ENCODE measurements at places on chromosomes 3 and 15.

DNA sequence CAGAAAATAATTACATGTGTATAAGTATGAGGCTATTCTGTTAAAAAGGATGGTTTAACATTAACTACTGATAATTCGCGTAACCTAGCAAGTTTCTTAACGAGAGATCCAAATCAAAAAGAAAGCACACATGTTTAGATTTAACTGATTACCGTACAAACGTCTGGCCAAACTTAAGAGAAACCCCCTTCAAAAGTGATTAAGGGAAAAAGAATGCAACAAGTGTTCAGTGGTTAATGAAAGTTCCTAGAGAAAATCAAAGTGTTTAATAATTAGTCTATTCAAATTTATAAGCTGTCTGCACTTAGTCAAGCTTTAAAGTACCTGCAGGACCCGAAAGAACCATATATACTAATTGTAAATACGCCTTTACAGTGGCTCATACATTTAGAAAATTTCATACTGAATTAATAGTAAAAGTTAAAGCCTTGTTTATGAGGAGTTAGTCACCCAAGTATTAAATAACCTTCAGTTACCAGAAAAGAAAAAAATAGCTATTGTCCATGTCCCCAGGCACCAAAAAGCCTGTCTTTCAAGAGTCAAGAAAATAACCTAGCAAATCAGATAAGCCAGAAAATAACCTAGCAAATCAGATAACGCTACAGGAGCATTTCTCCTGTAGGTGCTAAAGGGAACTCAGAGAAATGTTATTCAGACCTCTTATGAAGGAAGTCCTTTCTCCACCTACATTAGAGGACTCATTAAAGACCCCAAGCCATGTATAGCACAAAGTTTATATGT lies 34.6 kb downstream of the ZNF589 start:
- DNase-seq, result no peak

GRCh38 chr15:94924971-94925598 lies 693.7 kb downstream of the MCTP2 start:
- DNase-seq, result no peak

- no peak for DNase-seq
These were observed 3.3 kb upstream of the HES1 start for GRCh38 chr3:194132465-194133286.

- DNase-seq, result no peak
These were observed 317.5 kb downstream of the GBE1 start for GRCh38 chr3:81443958-81444357.

DNA sequence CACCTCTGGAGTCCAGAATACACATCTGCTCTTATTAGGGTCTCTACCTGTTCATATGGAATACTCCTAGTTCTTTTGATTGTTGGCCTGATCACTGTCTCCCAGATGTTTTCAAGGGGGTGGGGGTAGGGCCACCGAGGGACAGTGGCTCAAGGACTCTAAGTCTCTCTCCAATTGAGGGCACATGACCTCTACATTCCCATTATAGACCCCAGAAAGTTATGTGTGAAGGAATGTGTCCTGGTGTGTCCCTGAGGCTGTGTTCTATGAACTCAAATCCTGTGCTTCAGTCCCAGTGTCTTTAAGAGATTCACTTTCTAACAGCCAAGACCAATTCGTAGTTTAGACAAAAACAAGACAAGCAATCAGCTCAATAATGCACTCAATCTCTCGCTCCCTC lies 357.4 kb downstream of the ERC2 start:
- no peak for DNase-seq

- DNase-seq, result no peak
These were observed 21.4 kb downstream of the LMCD1 start for GRCh38 chr3:8523041-8523440.

DNA sequence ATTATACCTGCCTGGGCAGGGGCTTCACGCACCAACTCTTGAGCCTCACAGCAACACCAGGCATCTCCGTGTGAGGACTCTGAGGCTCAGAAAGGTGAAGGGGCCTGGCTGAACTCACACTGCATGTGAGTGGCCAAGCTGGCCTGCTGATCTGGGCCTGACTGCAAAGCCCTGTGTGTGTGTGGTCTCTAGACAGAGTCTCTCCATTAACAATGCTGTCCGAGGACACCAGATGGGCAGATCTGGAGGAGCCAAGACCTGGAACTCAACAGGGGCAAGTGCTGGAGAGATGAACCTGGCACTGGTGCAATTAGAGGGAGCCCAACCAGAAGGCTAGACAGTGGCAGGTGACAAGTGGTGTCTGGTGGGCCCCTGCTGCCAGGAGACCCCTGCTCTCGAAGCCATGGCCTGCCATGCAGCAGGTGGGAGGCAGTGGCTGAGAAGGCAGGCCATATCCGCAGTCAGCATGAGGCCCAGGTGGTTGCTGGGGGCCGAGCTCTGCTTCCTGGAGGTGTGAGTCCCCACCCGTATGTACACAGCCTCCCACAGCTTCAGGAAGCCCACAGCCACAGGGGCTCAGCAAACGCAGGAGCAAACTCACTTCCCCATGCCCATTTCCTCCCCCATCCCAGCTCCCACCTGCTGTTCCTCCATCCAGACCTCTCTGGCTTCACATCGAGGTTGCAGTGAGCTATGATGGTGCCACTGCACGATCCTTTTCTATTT lies 39.0 kb downstream of the CYP11A1 start:
- no peak for DNase-seq

Data from activated T-helper 1 cell treated with anti-CD3 and anti-CD28 coated beads, Interleukin-2, amount 50 U/mL, for 16 hours (primary cell).